ENCODE measurements at places on chromosomes 4 and X. TPM values are rescaled to one million over a fixed set of nuclear protein-coding genes. Genes with fewer than 3 reads are reported as not detected.

Gene MRFAP1L1
- total RNA-seq, result 39.5 TPM

Gene HELT
- total RNA-seq, result not detected

Gene ADAM29
- not detected for total RNA-seq

Gene DCAF12L1
- total RNA-seq, result not detected

Gene APELA
- not detected for total RNA-seq

Gene CT45A5
- not detected for total RNA-seq

Gene TNMD
- not detected for total RNA-seq

Gene GC
- total RNA-seq, result not detected

Gene TRO
- 2.6 TPM for total RNA-seq

Gene BEX2
- 13.1 TPM for total RNA-seq

Gene GLOD5
- not detected for total RNA-seq

Gene NIPAL1
- total RNA-seq, result 0.73 TPM

Gene CXCL9
- not detected for total RNA-seq

Gene HSFX2
- total RNA-seq, result 0.51 TPM

Gene POF1B
- total RNA-seq, result 1.3 TPM

Gene ATP8A1
- 35.6 TPM for total RNA-seq

Gene LRAT
- not detected for total RNA-seq

Gene SSX2B
- not detected for total RNA-seq

Gene ZNF157
- total RNA-seq, result 1.2 TPM

Gene SLC25A4
- total RNA-seq, result 8.9 TPM

Gene VMA21
- total RNA-seq, result 26.1 TPM

Gene ADAMTS3
- not detected for total RNA-seq

Gene HSD17B10
- total RNA-seq, result 114 TPM
